ENCODE measurements at places on chromosomes 5 and 9.

DNA sequence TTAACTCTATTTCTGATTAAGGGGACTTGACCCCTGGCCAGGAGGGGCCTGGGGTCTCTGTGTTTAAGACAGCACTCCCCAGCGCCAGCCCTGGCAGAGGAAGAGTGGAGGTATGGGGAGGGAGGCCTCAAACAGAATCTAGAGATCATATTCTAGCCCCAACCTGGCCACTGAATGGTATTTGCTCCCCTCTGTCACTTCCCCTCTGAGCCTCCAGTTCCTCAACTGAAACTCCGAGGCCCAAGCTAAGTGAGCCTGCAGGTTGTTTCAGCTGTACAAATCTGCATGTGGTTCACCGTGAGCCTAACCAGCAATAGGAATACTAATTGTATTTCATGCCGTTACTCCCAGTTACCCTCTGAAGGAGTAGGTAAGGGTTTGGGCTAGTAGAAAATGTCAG lies 36.0 kb downstream of the ANP32B start:
- DNase-seq, result no peak

DNA sequence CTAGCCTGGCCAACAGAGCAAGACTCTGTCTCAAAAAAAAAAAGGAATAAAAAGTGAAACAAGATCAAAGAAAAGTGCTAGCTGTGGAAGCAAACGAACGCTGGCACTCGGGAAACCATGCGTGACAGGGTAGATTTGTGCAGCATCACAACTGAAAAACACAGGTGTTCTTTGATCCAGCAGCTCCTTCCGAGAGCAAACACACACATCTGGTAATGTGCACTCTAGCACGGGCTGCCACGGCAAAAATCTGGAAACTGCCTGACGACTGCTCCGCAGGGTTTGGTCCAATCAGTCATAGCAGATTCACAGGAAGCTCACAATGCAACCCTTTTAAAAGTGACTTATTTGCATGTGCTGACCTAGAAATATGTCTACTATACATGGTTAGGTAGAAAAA lies 80.0 kb downstream of the SYK start:
- DNase-seq, result peak; percentile 43

GRCh38 chr9:98951967-98952366 lies 8.3 kb downstream of the COL15A1 start:
- DNase-seq, result no peak

DNA sequence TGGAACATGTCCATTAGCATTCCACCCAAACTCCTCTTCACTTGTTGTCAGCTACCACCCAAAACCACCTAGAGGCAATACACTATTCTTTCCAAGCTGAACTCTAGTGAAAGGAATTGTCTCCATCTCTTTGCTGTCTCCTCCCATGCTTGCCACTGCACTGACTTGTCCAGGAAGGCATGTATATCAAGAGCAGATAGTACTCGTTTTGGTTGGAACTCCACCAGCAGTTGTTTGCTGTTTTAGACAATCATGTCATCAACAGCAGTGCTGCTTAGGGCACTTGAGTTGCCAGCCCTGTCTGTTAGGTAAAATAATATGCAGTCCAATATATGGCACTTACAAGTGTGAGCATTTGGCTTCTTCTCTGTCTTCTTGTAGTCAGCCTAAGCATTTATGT lies 80.0 kb upstream of the SAP30L start:
- DNase-seq, result no peak

DNA sequence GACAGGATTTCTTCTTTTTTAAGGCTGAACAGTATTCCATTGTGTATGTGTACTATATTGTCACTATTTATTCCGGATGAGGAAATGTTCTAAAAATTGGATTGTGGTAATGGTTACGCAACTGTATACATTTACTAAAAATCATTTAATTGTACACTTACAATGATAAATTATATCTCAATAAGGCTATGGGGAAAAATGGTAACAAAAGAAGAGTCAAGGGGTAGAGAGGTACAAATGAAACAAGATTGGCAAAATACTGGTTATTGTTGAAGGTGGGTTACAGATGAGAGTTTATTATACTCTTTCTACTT lies 62.3 kb upstream of the TNFAIP8 start:
- DNase-seq, result no peak

GRCh38 chr5:14250084-14250695 lies 107.0 kb downstream of the TRIO start:
- DNase-seq, result no peak

- no peak for DNase-seq
Observed at GRCh38 chr9:27533311-27533710, 3.7 kb upstream of the MOB3B start.

DNA sequence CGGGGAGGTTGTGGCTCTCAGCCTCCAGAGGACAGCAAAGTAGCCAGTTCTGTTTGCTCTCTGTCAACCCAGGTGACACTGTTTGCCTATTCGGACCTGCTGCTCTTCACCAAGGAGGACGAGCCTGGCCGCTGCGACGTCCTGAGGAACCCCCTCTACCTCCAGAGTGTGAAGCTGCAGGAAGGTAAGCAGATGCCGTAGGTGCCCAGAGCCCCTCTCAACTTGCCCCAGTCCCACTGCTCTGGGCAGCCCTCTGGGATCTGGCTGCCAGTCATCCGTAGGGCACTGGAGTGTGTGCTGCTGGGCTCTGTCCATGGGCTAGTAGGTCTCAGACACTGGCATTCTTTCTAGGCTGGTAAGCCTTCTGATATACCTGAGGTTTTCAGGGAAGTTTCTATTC lies 59.3 kb downstream of the RGS3 start:
- no peak for DNase-seq

- DNase-seq, result no peak
Observed at GRCh38 chr5:138092301-138092700, 8.5 kb downstream of the WNT8A start.

GRCh38 chr5:65916636-65917035 lies 9.7 kb upstream of the ERBIN start:
- no peak for DNase-seq

DNA sequence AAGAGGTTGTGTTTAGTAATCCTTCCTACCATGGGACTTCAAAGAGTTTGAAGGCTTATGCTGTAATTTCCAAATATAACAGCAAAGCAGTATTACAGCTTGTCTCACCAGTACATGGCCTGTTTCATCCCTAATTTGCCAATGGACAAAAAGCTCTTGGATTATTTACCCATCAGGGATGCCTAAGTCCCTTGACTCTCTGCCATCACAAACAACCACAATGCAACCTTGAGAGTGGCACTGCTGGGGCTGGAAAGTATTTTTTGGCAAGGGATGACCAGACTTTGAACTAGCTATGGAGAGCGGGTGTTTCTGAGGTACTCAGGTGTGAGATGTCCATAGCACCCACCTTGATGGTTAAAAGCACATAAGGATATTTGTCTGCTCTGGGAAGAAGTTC lies 9.1 kb downstream of the MAMDC2 start:
- DNase-seq, result no peak

- DNase-seq, result no peak
Observed at GRCh38 chr9:4117835-4118610, 181.8 kb downstream of the GLIS3 start.

- no peak for DNase-seq
Observed at GRCh38 chr9:108150736-108151586, 661.4 kb upstream of the KLF4 start.

GRCh38 chr5:127031147-127031862 lies 947 bp upstream of the MARCHF3 start:
- DNase-seq, result no peak

GRCh38 chr5:91132550-91132949 lies 250.6 kb downstream of the ARRDC3 start:
- DNase-seq, result no peak

GRCh38 chr5:144139586-144139985 lies 30.9 kb downstream of the YIPF5 start:
- no peak for DNase-seq

DNA sequence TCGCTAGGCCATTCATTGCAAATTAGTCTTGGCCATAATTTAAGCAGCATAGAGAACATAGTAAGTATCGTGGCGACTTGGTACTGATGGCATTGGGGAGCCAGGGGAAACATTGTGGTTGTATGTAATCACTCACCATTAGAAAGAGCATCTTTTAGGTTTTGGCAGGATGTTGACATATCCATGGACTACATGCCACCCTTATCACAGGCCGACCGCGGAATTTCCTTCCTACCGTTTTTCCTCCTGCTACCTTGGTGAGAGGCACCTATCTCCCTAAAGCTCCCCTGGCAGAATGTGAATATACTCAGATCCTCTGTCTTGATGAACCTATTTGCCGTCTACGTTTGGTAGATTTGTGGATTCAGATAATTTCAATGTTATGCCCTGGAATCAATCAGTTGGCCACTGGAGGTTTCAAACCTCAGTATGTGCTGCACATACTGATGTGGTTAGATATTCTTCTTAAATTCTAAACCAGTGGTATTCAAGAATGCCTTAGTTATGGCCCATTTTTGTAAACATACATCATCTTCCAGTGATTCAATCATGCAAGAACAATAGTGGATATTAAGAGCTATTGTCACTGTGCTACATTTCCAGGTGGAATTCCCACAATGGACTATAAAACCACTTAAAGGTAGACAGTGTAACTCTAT lies 271.0 kb upstream of the HAPLN1 start:
- no peak for DNase-seq

GRCh38 chr9:137167747-137168572 lies 1.9 kb downstream of the LRRC26 start:
- no peak for DNase-seq

DNA sequence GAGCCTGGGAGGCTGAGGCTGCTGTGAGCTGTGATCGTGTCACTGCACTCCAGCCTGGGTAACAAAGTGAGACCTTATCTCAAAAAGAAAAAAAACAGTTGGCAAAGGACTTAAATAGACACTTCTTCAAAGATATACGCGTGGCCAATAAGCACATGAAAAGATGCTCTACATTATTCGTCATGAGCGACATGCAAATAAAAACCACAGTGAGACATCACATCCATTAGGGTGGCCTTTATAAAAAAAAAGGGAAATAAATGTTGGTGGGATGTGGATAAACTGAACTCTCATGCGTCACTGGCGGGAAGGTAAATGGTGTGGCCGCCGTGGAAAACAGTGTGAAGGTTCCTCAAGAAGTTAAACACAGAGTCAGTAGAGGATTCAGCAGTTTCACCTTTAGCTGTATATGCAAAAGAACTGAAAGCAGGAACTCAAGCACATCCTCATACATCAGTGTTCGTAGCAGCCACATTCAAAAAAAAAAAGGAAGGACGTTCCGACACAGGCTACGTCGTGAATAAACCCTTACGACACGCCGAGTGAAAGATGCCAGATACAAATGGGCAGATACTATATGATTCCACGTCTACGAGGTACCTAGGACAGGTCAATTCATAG lies 24.5 kb upstream of the NRARP start:
- no peak for DNase-seq

DNA sequence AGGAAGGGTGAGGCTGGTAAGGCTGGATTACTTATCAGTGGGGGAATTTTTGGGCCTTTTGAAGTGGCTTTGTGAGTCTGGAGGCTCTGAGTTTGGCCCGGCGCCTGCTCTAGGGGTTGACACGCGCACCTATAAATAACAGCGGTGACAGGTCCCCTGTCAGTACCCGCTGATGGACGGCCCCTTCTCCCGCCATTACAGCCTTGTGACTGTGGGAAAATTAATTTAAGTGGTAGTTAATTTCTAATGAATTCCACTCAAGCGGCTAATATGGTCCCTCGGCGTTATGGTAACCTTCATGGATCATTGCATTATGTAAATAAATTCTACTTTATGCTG lies 16.5 kb downstream of the MRPL36 start:
- no peak for DNase-seq

DNA sequence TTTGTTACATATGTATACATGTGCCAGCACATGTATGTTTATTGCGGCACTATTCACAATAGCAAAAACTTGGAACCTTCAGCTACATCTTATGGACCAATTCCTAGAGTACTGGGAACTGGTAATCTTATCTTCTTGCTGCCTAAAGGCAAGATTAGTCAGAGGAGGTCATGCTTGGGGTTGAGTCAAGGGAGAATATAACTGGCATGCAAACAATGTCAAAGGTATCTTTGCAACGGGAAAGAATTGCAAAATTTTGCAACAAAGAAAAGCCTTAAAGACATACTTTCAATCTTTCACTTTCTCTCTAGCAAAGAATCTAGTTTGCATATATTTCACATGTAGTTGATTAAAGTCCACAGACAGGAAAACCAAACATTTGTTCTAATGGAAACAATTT lies 145.2 kb downstream of the EDIL3 start:
- no peak for DNase-seq

- no peak for DNase-seq
Observed at GRCh38 chr9:135746565-135746964, 44.6 kb downstream of the KCNT1 start.

DNA sequence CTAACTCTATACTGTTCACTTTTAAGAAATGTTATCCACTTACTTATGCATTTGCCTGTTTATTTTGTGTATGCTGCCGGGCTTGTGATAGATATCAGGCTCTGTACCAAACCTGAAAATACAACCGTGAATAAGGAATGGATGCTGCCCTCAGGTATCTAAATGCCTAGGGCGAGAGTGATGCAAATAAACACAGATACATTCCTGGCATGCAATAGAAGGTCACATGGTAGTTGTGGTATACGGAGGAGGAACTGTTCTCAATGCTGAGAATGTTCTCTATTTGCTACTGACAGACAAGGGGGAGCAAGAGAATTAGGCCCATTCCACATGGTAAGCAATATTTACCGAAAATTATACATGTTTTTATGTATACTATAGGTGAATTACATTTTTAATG lies 227.8 kb downstream of the ICE1 start:
- no peak for DNase-seq

GRCh38 chr9:98097836-98098235 lies 21.2 kb downstream of the TRIM14 start:
- no peak for DNase-seq

- DNase-seq, result no peak
Observed at GRCh38 chr5:142836048-142836447, 65.9 kb downstream of the ARHGAP26 start.

DNA sequence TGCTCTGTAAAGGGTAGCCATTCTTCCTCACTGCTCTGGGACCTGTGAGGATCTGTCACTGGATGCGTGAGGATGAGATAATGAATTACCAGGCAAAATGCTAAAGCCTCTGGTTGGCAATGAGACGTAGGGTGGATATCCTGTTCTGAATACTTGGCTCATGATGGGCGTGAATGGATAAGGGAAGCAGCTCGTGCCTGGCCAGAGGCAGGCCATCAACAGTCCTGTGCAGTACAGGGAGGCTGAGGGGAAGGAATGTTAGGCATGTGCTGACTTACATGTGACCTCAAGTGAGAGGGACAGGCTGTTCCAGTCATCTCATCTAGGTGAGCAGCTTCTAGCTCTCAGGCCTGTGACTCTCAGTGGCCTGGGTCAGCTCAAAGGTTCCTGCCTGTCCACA lies 172.8 kb downstream of the CARTPT start:
- DNase-seq, result no peak

DNA sequence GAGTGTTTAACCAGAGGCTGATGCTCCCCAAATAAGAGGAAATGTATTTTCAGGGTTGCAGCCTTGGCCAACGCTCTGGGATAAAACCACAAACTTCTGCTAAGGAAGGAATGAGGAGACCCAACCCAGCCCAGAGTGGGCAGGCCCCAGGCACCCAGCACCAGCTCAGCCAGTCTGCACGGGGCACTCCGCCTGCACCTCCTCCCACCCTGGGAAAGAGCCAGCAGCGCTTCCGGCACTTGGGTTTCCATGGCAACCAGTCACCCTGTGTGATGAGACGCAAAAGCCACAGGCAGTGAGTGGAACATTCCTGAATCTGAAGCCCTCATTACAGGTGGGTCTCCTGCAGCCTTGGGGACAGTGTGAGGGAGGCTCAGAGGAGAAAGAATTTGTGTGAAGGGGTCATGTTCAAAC lies 85.2 kb upstream of the ZBTB43 start:
- no peak for DNase-seq
